Ascending aorta (tissue), 2 donors: ENCODE measurements at places on chromosomes 16 and 17.

DNA sequence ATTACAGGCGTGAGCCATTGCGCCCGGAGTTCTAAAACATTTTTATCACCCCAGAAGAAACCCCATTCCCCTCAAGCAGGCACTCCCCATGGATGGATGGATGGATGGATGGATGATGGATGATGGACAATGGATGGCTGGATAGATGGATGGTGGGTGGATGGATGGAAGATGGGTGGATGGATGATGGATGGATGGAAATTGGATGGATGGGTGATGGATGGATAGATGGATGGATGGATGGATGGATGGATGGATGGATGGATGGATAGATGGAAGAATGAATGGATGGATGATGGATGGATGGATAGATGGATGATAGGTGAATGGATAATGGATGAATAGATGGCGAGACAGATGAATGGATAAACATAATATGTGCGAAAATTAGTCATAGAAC lies 16.5 kb downstream of the PLA2G10 start:
- H3K27me3 ChIP-seq, result no peaks in the 10 kb centered on the region
- H3K4me3 ChIP-seq, result no peak overlapping the region
- no peaks in the 10 kb centered on the region for H3K36me3 ChIP-seq
- no peak overlapping the region for H3K27ac ChIP-seq

GRCh38 chr16:73220836-73221235 lies 172.9 kb upstream of the ZFHX3 start:
- no peak overlapping the region for H3K27ac ChIP-seq
- no peak for DNase-seq
- peaks cover 2% of the 10 kb centered on the region for H3K4me1 ChIP-seq

DNA sequence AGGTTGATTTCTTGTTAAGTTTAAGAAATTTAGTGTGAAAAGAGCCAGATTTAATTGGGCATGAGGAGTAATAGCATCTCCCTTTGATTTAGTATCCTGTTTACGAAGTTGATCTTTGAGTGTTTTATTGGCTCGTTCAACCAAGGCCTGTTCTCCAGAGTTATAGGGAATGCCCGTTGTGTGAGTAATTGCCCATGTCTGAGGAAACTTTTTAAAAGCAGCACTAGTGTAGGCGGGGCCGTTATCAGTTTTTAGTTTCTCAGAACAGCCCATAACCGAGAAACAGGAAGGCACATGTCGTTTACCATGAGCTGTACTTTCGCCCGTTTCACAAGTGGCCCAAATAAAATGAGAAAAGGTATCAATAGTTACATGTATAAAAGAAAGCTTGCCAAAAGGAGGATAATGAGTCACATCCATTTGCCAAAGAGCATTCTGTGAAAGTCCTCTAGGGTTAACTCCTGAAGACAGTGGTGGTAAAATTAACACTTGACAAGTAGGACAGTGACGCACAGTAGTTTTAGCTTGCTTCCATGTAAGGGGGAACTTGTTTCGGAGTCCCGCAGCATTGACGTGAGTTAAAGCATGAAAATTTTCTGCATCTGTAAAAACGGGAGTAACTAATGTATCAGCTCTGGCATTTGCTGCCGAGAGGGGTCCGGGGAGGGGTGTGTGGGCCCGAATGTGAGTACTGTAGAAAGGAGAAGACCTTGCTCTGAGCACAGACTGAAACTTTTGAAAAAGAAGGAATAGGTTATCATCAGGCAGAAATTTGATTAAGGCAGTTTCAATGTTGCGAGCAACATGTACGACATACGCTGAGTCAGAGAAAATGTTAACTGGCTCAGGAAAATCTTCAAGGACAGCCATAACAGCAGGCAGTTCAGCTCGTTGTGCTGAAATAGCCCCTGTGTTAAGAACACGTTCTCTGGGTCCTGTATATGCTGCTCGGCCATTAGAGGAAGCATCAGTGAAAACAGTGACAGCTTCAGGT lies 18.5 kb upstream of the KCTD5 start:
- no peaks in the 10 kb centered on the region for H3K4me1 ChIP-seq
- H3K4me3 ChIP-seq, result no peak overlapping the region
- H3K27me3 ChIP-seq, result no peaks in the 10 kb centered on the region
- H3K27ac ChIP-seq, result peak overlapping the region; percentile 32

GRCh38 chr16:28110479-28110878 lies 47.0 kb upstream of the GSG1L start:
- no peaks in the 10 kb centered on the region for H3K4me1 ChIP-seq
- H3K27me3 ChIP-seq, result no peaks in the 10 kb centered on the region
- H3K27ac ChIP-seq, result no peak overlapping the region
- no peak overlapping the region for H3K4me3 ChIP-seq
- DNase-seq, result no peak
- H3K36me3 ChIP-seq, result peaks cover 87% of the 10 kb centered on the region

GRCh38 chr17:68777243-68777855 lies 176.2 kb upstream of the FAM20A start:
- no peaks in the 10 kb centered on the region for H3K27me3 ChIP-seq
- H3K4me3 ChIP-seq, result no peak overlapping the region
- no peak overlapping the region for H3K27ac ChIP-seq
- DNase-seq, result no peak

DNA sequence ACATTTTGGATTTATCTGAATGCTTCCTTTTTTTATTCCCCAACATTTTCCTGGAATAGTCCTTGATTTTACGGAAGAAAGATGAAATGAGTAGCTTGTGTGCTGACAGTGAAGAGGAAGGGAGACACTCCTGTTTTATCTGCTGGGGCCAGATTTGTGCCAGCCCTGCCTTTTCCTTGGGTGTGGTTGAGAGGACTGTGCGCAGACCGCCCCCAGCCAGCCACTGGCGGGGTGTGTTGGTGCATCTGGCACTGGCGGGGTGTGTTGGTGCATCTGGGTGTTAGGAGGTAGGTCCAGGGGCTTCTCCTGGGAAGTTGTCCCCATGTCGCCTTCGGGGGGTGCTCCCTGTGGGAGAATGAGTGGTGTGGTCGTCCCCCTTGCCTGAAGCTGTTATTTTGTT lies 39.5 kb downstream of the RAP1GAP2 start:
- no peak for DNase-seq
- no peak overlapping the region for H3K4me3 ChIP-seq
- no peaks in the 10 kb centered on the region for H3K27me3 ChIP-seq
- H3K27ac ChIP-seq, result no peak overlapping the region

DNA sequence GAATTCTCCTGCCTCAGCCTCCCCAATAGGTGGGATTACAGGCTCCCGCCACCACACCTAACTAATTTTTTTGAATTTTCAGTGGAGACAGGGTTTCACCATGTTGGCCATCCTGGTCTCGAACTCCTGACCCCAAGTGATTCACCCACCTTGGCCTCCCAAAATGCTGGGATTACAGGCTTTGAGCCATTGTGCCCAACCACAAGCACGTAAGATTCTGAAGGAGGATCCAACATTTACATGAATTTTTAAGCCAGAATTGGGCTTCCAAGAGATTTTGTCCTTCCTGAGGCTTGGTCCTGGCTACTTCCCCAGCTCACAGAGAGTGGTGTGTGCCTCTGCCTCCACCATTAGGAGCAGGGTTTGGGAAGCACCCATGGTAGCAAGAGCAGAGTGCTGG lies 11.1 kb downstream of the G6PC3 start:
- no peak for DNase-seq
- H3K4me3 ChIP-seq, result no peak overlapping the region
- H3K27ac ChIP-seq, result peak overlapping the region; percentile 2
- no peaks in the 10 kb centered on the region for H3K4me1 ChIP-seq
- H3K36me3 ChIP-seq, result peaks cover 98% of the 10 kb centered on the region
- H3K27me3 ChIP-seq, result no peaks in the 10 kb centered on the region

GRCh38 chr16:745739-746138 lies 4.9 kb upstream of the CIAO3 start:
- no peak overlapping the region for H3K27ac ChIP-seq
- H3K4me1 ChIP-seq, result no peaks in the 10 kb centered on the region
- H3K27me3 ChIP-seq, result no peaks in the 10 kb centered on the region
- no peak overlapping the region for H3K4me3 ChIP-seq

- no peaks in the 10 kb centered on the region for H3K4me1 ChIP-seq
- peaks cover 54% of the 10 kb centered on the region for H3K36me3 ChIP-seq
- H3K4me3 ChIP-seq, result no peak overlapping the region
- no peak for DNase-seq
- no peak overlapping the region for H3K27ac ChIP-seq
These were observed 9.0 kb downstream of the HAS3 start for GRCh38 chr16:69114346-69114975.

DNA sequence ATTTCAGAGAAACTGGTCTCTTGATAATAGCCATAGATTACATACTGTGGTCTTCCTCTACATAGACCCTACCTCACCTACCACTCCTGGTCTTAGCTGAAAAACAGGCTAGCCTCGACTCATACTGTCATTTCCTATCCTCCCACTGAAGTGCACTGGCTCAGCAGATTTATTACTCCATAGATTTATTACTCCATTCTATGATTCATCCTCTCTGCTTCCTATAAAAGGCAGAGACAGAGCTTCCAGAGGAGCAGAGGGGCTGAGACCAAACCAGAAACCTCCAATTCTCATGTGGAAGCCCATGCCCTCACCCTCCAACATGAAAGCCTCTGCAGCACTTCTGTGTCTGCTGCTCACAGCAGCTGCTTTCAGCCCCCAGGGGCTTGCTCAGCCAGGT lies at the start of gene CCL7:
Gene CCL7 (plus strand): TSS at position 253 of the 400 bp plus-strand sequence. CDS start 70 bp downstream, at position 323.
- DNase-seq, result no peak
- H3K27ac ChIP-seq, result no peak within 1 kb of the TSS
- no peaks in the 10 kb centered on the region for H3K4me1 ChIP-seq
- H3K36me3 ChIP-seq, result no peaks in the 10 kb centered on the region

DNA sequence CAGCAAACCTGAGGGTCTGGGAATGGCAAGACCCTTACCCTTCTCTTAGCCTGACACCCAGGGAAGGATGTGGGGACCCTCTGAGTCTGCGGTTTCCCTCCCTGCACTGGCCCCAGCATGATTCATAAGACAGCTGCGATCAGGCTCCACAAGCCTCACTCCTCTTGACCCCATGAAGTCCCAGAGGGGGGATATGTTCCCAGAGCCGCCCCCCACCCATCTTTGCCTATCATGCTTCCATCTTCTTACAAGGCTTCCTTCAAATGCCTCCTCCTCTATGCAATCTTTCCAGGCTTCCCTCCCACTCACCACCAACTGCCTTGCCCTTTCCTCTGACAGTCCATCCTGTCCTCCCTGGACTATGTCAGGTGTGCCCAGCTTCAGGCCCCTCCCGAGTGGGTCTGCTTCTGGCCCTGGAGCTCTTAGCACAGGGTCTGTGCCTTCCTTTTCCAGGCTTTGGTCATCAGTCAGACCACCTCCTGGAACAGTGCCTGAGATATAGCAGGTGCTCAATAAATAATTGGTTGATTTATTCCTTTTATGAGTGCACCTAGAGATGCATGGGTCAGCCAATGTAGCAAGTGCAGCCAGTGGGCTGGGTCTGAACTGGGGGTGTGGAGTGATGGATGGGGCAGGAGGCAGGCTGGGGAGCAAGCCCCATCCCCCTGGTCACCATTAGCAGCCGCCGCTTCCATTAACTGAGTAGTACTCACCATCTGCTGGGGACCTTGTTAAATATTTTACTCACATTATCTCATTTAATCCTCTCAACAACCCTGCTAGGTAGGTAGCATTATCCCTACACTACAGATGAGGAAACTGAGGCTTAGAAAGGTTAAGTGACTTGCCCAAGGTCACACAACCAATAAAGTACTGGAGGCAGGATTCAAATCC lies 8.4 kb downstream of the DLX3 start:
- H3K36me3 ChIP-seq, result no peaks in the 10 kb centered on the region
- no peak overlapping the region for H3K4me3 ChIP-seq
- DNase-seq, result no peak
- no peaks in the 10 kb centered on the region for H3K4me1 ChIP-seq
- H3K27ac ChIP-seq, result no peak overlapping the region

GRCh38 chr16:7871371-7871770 lies 538.7 kb downstream of the RBFOX1 start:
- H3K27ac ChIP-seq, result no peak overlapping the region
- H3K4me3 ChIP-seq, result no peak overlapping the region
- no peak for DNase-seq
- no peaks in the 10 kb centered on the region for H3K4me1 ChIP-seq
- H3K27me3 ChIP-seq, result no peaks in the 10 kb centered on the region

DNA sequence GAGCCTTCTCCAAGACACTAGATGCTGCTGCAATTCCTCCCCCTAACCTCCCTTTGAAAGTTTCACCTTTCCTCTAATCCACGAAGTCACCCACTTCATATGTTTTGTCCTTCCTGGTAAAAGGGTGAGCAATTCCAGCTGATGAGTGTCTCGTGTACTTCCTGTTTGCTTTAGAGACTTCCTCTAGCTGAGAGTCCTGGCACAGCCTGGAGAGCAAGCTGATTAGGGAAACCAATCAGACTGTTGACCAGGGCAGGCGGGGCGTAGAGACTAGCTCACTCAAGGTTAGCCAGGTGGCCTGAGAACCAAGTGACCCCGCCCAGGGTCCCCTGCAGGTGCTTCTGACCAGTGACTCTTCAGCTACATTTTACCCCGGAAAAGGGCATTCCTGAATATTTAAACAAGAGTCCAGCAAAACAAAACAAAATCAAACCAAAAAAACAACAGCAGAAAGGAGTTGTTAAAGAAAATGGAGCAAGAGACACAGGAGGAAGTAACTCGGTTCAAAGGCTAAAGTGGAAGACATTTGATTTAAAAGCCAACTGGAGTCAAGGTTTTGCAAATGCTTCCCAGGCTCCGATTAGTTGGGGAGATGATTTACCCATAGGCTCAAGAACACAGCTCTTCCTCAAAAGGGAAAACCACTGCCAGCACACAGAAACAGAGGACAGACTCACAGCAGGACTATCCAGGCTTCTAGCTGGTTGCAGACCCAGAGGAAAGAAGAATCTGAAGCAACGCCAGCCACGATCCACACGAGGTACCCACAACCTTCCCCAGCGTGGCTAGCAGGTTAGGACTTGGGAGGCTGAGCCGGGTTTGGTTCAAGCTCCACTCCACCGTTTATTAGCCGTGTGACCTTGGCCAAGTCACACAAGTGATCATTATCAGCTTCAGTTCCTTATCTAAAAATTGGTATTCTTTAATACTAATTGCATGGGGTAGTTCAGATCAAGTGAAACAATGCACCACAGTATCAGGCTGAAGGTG lies 13.4 kb downstream of the HSPB9 start:
- no peak overlapping the region for H3K4me3 ChIP-seq
- no peaks in the 10 kb centered on the region for H3K4me1 ChIP-seq
- no peak for DNase-seq
- peak overlapping the region; percentile 31 for H3K27ac ChIP-seq
- H3K36me3 ChIP-seq, result peaks cover 12% of the 10 kb centered on the region
- H3K27me3 ChIP-seq, result no peaks in the 10 kb centered on the region

DNA sequence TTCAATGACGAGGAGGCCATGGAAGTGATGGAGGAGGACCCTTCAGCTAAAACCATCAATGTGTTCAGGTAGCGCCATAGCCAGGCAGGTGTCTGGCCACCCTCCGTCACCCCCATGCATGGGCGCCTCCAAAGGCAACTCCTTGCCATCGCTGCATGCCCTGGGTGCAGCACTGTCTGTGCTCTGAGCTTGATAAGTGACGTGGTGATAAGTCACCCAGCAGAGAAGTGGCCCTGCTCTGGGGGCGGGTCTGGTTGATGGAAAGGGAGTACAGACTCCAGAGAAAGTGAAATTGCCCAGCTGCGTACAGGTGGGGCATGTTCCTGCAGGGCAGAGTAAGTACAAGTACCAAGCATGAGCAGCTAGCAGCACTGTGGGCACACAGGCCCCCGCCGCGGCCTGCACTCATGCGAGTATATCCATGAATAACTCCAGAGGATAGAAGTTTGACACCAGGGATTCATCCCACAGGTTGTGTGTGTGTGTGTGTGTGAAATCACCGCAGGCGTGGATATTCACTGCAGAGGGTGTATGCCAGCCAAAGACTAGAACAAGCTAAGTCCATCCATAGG lies 13.1 kb downstream of the DNAI2 start:
- H3K4me1 ChIP-seq, result no peaks in the 10 kb centered on the region
- H3K27me3 ChIP-seq, result no peaks in the 10 kb centered on the region
- no peak for DNase-seq

GRCh38 chr17:28345419-28346198 lies 10.0 kb downstream of the TNFAIP1 start:
- H3K27ac ChIP-seq, result peak overlapping the region; percentile 79
- H3K27me3 ChIP-seq, result no peaks in the 10 kb centered on the region
- peaks cover 52% of the 10 kb centered on the region for H3K36me3 ChIP-seq
